ENCODE measurements at places on chromosomes 11 and 22.
A peak's percentile ranks its signal among the peaks of the same experiment; 100 is the strongest.

- no peak for DNase-seq
Observed at GRCh38 chr11:114366331-114367243, 33.7 kb downstream of the C11orf71 start.

- DNase-seq: no peak
Observed at GRCh38 chr11:34052608-34053160, 1.2 kb downstream of the CAPRIN1 start.

GRCh38 chr22:42190274-42190673 is 59.7 kb upstream of the CYP2D6 start:
- DNase-seq: no peak

DNA sequence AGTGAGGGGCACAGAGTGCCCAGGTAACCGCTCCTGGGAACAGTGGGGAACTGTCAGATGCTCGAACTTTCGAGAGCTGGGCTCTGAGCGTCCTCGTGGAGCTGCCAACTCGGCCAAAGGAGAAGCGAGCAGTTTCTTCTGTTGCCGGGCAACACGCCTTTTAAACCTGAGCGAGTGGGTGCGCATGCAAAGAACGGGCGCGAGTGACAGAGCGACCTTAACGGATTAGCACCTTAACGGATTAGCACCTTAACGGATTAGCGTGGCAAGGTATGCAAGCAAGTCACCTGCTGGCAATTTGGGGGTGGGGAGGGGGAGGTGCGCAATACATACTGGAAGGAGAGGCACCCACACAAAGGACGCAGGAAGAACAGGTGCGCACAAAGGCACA is 61.8 kb upstream of the PRODH start:
- DNase-seq: no peak

DNA sequence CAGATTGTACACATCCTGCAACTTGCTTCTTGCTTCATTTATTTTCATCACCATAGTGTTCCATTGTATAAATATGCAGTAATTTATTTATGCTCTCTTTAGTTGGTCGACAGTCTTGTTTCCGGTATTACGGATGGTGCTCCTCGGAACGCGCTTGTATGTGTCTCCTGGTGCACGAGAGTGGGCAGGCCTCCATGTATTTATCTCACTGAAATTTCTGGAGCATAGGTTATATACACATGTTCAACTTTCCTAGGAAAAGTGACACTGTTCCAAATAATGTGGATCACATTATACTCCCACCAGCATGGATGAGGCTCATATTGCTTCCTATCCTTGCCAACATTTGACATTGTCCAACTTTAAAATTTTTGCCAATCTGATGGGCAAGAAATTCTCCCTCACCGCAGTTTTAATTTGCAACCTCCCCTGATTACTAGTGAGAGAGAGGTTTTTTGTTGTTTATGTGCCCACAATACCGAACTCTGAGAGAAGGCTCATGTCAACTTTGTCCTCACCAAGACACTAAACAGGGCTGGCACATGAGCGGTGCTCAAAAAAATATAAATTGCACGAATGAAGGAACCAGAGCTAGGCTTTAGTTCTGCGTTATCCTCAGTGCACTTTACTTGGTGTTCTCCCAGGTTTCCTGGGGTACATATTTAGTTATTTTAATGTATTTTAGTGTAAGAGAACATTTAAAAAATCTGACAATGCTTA is 3.8 kb downstream of the CSNK2A3 start:
- DNase-seq: no peak

- no peak for DNase-seq
Observed at GRCh38 chr11:114102993-114103896, 43.7 kb downstream of the ZBTB16 start.

- DNase-seq: no peak
Observed at GRCh38 chr11:26859416-26859815, 134.5 kb upstream of the FIBIN start.

DNA sequence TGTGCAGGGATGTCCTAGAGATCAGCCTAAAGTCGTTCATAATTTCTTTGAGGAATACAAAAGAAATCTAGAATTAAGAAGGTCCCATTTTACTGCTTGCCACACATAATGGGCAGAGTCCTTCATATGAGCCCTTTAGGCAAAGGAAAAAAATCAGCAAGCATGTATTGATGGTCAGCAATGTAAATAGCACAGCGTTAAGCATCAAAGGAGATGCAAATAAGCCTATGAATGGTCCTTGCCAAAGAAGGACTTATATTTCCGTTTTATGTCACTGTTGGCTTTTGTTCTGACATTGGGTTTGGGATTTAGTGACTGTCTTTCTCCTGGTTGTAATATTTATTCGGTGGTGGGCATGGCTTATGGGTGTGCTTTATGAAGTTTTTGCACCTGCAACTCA is 69.8 kb downstream of the CD44 start:
- DNase-seq: no peak

DNA sequence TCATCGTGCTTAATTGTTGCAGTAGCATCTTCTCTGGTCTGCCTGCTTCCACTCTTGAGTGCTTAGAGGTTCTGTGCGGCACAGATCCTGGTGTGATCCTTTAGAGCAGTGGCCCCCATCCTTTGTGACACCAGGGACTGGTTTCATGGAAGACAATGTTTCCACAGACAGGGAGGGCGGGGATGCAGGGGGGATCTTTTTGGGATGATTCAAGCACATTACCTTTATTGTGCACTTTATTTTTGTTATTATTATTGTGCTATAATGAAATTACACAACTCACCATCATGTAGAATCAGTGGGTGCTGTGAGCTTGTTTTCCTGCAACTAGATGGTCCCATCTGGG is 76.8 kb upstream of the SHANK2 start:
- DNase-seq: no peak

DNA sequence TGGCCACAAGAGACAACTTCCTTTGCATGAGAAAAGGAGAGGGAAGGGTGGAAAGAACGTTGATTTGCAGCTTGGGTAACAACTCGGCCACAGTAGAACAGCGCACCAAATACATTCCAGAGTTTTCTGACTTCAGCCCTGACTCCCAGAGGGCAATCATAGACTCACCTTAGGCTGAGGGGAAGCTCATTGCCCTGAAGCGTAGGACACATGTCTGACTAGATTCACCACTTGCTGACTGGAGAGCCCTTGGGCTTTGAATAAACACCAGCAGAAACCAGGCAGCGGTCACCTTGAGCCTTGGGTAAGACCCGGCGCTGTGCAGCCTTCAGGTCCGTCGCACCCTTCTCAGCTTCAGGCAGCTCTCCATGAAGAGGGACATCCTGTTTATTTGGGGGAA is 151.8 kb upstream of the GRIA4 start:
- DNase-seq: no peak

GRCh38 chr11:94131047-94131717 is 2.5 kb downstream of the PANX1 start:
- no peak for DNase-seq

DNA sequence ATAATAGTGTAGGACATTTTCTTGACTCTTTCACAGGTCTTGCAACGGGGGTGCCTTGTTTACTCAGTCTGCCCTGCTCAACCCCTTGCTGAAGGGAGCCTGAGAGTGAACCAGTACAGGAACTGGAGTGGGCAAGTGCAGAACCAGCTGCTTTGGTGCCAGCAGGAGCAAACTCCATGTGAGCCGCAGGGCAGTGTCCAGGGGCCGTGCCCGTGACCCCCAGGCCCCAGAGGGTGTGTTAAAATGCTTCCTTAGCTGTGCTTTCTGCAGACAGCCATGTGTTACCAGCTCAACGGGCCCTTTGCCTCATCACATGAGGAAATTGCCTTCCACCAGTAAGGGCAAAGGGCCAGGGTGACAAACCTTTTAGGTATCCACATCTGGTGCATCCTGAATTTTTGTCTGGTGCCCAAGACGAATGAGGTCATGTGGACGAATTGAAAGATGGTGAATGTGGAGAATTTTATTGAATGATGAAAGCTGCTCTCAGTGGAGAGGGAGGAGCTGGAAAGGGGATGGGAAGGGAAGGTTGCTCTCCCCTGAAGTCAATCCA is 53.6 kb upstream of the OR5D13 start:
- DNase-seq: no peak

DNA sequence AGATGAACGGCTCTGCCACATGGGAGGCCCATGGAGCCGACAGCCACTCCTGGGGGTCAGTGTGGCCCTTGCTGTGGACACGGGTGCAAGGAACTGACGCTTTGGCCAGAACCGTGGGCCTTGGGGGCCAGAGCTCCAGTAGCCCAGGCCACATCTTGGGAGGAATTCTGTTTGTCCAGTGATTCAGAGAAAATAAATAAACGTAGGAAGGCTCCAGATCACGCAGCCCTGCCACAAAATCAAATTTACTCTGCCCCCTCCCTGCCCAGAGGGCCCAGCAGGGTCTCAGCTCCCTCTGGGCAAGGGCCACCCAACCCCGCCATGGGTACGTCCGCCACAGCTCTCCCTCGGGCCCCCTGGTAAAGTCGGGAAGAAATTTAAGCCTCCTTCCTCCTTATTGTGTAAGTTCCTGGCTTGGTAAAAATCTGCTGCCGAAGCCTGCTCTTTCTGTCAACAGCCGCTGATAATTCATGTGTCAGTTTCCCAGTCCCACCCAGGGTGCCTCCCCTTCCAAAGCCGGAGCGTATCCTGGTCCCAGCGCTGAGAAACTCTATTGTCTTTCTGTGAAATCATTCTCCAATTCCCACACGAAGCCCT is 6.9 kb upstream of the MUC5AC start:
- DNase-seq: no peak

GRCh38 chr11:113675565-113675964 is 30.5 kb downstream of the TMPRSS5 start:
- DNase-seq: no peak

DNA sequence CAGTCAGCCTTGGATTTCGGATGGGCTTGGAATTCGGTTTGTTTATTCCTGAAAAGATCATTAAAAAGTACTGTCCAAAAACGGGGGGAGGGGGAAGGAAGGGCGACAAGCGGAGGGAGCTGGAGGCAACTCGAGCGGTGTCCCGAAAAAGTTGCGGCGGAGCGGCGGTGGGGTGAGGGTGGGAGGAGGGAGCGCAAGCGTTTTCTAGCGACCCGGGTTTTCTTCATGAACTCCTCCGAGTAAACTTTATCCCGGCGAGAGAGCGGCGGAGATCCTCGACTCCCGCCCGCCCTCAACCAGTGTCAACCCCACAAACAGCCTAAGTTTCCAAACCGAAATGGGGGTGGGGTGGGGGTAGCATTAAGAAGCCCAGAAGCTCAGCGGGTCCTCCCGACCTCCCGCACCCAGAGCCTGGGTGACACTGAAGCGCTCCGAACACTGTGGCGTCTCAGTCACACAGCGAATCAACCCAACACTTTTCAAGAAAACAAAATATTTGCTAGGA is 133.0 kb upstream of the C11orf58 start:
- DNase-seq: no peak

DNA sequence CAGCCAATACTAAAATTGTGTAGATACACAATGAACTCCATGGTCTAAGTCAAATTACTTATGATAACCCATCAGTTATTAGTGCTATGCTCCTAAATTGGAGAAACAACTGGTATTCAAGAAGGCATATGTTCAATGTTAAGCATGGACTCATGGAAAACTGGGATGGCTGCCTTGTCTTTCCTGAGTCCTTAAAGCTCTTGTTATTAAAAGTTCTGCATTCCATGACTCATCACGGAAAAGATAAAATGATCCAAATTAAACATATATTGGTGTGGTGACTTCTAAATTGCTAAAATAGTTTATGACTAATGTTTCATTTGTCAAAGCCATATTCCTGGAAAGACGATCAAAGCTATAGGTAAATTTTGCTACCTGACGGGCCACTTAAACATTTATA is 9.4 kb upstream of the EI24 start:
- DNase-seq: no peak

GRCh38 chr11:12005061-12005460 is 3.4 kb downstream of the DKK3 start:
- no peak for DNase-seq

DNA sequence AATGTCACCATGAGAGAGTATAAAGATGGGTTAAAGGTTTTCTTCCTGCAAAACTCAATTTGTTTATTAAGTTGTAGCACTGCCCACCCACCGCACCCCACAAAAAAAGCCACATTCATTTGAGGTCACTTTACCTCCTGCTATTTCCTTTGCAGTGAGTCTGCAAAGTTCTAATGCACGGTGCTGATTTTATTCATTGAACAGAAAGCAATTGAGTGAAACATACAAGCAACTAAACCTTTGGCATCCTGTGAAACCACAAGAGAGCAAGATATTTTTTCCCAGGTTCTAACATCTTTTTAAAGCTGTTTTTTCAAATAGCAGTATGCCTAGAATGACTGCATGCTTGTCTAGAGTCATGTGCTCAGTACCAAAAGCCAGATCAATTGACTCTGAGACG is 39.0 kb downstream of the RRAS2 start:
- DNase-seq: no peak

GRCh38 chr22:39703091-39703490 is 132.5 kb downstream of the CACNA1I start:
- no peak for DNase-seq

GRCh38 chr11:29328961-29329441 is 687.8 kb downstream of the KCNA4 start:
- DNase-seq: no peak

- no peak for DNase-seq
Observed at GRCh38 chr11:86341382-86341781, 33.3 kb upstream of the CCDC81 start.

GRCh38 chr22:49119551-49119952 is 708.1 kb downstream of the BRD1 start:
- DNase-seq: no peak

DNA sequence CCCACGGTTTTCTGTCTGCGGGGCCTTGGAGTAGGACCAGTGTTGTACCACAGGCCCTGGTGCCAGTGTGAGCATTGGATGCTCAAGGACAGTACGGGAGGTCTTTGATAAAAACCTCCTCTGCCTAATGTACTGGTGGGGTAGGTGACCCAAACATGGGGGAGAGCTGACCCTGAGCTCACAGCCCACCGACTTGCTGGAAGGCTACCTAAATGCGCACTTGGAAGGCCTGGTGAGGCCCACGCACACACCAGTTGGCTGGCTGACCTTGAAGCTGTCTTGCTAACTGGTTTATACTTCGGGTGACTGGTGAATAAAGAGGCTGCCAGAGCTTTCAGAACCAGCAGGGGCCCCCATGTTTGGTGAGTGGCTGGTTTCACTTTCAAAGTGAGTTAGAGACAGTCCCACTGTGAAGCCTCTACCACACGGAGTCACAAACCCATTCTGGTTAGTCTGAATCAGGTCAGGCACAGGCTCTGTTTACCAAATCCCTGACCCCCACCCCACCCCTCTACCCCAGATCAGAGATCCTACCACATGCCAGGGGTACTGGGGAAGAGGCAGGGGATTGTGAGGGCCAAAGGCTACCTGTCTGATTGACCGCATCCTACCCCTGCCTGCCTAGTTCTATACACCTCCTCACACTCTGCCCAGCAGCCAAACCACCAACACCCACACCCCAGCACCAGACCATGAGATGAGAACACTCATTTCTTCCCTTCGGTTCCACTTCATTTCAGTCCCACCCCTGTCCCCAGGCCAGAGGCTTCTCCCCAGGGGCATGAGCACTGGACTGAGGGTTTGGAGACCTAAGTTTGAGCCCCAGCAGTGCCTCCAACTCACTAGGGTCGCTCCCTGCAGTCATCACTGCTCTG is 12.7 kb upstream of the IL2RB start:
- no peak for DNase-seq

- DNase-seq: no peak
Observed at GRCh38 chr22:36213586-36213985, 12.0 kb upstream of the APOL4 start.

GRCh38 chr11:65572356-65573051 is at the start of gene FAM89B:
TSS of gene FAM89B (plus strand) at chr11:65572538. CDS start at chr11:65572670, 132 bp downstream.
- peak; percentile 84 for DNase-seq

GRCh38 chr11:14125529-14125928 is 163.0 kb downstream of the SPON1 start:
- no peak for DNase-seq

GRCh38 chr11:120013325-120014250 is 124.3 kb downstream of the TRIM29 start:
- DNase-seq: peak; percentile 18

GRCh38 chr22:40708177-40708576 is 28.9 kb downstream of the MCHR1 start:
- no peak for DNase-seq
